H1 (cell line): ENCODE measurements at places on chromosomes 3 and 15. TPM values are rescaled to one million over a fixed set of nuclear protein-coding genes. Genes with fewer than 3 reads are reported as not detected.

- H3K4me3 ChIP-seq = peak overlapping the region; percentile 46
- peaks cover 19% of the 10 kb centered on the region for H3K4me1 ChIP-seq
- no peaks in the 10 kb centered on the region for H3K36me3 ChIP-seq
- H3K27ac ChIP-seq = no peak overlapping the region
- H3K27me3 ChIP-seq = peaks cover 50% of the 10 kb centered on the region
Measured at GRCh38 chr3:134406331-134407238, 32.3 kb upstream of the AMOTL2 start.

- no peaks in the 10 kb centered on the region for H3K27me3 ChIP-seq
- DNase-seq = no peak
- H3K27ac ChIP-seq = no peak overlapping the region
Measured at GRCh38 chr3:153756816-153757215, 364.4 kb upstream of the ARHGEF26 start.

Gene DOCK3
- total RNA-seq = 4.6 and 5.0 TPM in 2 replicates

DNA sequence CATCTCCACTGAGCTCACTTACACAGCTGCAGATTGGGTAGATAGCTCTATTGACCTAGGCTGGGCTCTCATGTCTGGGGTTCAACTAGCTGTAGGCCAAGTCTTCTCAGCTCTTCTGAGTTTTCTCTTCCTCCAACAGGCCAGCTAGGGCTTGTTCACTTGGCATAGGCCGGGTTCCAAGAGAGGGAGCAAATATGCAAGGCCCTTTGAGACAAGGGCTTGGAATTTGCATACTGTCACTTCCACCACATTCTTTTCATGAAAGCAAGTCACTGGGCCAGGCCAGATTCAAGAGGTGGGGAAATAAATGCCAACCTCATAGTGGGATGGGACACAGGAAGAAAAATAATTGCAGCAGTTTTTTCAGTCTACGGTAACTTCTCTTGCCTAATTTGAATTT lies 25.2 kb downstream of the PIGB start:
- no peak for DNase-seq
- no peaks in the 10 kb centered on the region for H3K27me3 ChIP-seq
- H3K27ac ChIP-seq = no peak overlapping the region
- no peak overlapping the region for H3K4me3 ChIP-seq
- H3K4me1 ChIP-seq = peaks cover 8% of the 10 kb centered on the region

Gene SLC28A1
- not detected in 2 replicates for total RNA-seq

Gene WDR76
- total RNA-seq = 18.9 and 19.6 TPM in 2 replicates

GRCh38 chr3:143139762-143140161 lies 20.2 kb downstream of the CHST2 start:
- no peak overlapping the region for H3K27ac ChIP-seq
- H3K27me3 ChIP-seq = no peaks in the 10 kb centered on the region
- H3K36me3 ChIP-seq = no peaks in the 10 kb centered on the region
- no peaks in the 10 kb centered on the region for H3K4me1 ChIP-seq
- H3K4me3 ChIP-seq = no peak overlapping the region

Gene GASK1A
- total RNA-seq = 7.9 and 11.5 TPM in 2 replicates

Gene MYO5C
- 25.0 and 26.7 TPM in 2 replicates for total RNA-seq

Gene CIB2
- 45.8 and 46.8 TPM in 2 replicates for total RNA-seq
